Inflammatory macrophage (primary cell): ENCODE measurements at places on chromosomes 6 and 20.

DNA sequence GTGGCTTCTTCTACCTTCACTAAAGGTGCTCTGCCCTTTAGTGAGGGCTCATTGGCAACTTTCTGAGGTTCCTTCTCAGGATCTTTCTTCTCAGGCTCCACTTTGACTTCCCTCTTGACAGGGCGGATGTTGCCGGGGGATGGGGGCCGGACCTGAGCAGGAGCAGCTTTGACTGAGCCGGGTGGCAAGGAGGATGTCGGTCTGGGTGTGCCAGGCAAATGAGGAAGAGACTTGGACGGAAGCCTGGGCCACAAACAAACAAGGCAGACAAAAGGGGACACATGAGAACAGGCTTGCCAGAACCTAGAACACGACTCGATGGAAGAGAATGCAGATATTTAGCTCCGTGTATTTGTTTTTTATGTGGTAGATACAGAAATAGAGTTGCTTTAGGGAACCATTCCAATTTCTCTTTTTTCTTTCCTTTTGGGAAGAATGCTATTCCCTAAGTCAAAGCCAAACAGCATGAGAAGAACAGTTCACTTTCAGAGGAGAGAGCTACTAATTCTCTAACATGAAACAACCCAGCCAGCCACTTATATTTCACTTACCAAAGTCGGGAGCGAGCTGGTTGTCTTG, 76.2 kb upstream of the BCLAF1 start:
- DNase-seq = peak; percentile 76

DNA sequence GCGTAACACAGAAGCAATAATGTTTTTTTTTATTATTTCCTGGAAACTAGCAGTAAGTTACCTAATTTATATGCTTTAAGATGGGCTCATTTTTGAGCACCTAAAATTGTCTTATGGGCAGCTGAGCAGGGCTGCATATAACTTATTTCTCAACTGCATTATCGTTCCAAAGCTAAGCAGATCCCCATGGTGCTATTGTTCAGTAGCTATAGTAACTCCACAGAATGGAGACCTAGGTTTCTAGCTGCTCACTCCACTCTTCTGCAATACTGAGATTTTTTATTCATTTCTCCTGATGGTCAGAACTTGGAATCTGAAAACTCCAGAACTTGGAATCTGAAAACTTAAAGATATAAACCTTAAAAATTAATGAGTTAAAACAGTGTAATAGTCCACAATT, 18.7 kb downstream of the CRISP1 start:
- no peak for DNase-seq

DNA sequence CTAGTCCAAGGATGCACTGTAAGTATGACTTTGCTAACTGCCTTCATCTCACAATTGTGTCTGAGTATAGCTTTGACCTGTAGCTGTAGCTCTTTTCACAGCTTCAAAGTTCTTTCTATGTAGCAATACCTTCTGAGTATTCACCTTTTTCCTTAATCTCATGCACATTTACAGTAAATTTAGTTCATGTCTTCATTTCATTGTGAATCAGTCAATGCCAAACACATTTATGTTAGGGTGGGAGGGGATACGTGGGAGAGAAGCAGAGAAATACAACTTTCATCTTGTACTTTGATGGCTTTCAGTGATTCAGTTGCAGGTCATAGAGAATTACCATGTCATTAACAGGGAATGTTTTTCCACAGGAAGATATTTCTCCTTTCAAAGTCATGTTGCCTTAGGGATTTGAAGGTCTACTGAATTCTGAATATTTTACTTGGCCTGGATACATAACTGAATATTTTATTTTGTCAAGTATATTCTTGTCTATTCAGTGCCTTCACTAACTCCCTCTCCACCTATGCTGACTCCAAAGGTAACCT, 119.2 kb downstream of the TINAG start:
- no peak for DNase-seq

GRCh38 chr6:63352069-63352543, 32.3 kb upstream of the LGSN start:
- DNase-seq = peak; percentile 59

DNA sequence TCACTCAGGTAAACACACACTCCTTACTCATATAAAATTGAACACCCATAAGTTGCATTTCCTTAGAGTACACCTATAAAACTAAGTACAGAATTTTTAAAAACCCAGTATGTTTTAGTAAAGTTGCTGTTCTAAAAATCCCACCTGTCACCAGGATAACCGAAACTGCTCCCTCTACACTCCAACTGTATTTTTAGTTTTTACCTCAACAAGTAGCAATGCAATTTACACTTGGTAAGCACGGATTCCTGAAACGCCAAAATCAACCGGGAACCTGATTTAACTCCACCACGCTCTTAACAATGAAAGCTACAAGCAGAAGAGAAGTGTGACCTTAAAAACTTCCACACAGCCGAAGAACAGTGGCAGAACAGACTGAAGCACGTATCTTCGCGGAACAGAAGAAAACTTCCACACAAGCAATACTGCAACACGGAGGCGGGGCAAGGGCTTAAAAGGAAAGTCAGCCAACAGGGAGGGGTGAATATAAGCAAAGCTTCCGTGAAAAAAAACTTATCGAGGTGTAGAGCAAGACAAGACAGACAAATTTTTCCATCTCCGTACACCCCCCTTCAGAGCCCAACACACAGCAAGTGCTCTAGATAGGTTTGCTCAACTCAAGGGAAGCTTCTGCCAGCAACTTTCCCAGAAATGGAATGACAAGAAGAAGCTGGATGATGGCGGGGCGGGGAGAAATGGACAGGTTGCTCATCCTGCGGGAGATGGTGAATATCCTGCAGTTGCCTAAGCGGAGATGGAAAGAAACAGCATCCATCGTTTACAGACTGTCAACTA, 1.4 kb downstream of the STAU1 start:
- peak; percentile 60 for DNase-seq

DNA sequence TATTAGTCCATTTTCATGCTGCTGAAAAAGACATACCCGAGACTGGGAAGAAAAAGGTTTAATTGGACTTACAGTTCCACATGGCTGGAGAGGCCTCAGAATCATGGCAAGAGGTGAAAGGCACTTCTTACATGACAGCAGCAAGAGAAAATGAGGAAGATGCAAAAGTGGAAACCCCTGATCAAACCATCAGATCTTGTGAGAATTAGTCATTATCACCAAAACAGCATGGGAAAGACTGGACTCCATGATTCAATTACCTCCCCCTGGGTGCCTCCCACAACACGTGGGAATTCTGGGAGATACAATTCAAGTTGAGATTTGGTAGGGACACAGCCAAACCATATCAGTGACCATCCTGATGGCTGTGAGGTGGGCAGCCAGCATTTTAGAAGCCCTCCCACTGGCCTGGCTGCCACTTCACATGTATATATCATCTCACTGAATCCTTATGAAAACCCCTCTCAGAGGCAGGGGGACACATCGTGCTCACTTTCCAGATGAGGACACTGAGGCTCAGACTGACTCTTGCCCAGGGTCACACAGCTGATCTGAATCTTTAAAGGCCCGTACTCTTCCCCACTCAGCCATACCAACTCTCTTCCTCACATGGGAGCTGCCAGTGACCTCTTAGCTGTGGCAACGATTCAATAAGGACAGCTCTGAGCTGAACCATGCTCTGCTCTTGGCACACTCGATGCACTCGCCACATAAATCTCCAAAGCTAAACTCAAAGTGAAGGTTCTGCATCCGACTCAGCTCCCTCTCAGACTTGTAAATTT, 25.7 kb downstream of the BMP7 start:
- DNase-seq = peak; percentile 50

GRCh38 chr6:112881828-112882780, 535.0 kb downstream of the RFPL4B start:
- no peak for DNase-seq

GRCh38 chr6:53317861-53318260, 30.9 kb downstream of the ELOVL5 start:
- DNase-seq = no peak

DNA sequence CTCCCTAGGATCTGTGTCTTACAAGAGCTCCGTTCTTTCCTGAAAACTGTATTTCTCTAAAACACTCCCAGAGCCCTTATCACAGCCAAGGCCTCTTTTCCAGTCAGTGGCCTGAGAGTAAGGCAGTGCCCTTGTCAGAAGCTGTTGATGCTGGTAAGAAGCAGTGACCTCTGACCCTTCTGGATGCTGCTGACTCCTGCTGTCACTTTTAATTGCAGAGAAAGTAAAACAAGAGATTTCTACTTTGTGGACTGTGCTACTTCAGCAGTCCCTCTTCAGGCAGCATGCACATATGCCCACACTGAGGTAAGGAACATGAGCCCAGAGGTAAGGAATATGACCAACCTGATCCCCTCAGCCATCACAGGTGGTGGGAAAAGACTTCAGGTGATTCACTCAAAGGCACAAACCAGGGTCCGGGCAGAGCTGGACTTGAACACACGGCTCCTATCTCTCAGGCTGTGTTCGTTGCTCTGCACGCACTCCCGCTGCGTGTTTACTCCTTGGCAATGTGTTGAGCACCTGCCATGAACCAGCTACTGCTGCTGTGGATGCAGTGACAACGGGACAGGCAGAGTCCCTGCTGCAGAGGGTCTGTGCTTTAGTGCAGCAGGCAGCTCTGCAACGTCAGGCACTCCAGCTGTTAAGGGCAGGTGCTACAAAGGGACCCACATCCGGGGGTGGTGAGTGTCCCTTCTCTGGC, 201.9 kb upstream of the CST7 start:
- DNase-seq = no peak

- DNase-seq = no peak
Measured at GRCh38 chr6:88629838-88630494, 333.5 kb downstream of the RNGTT start.

GRCh38 chr6:70592391-70593117, 25.8 kb downstream of the SDHAF4 start:
- no peak for DNase-seq
